ENCODE measurements at places on chromosomes 16 and 17.

- no peak for DNase-seq
Observed at GRCh38 chr17:56909742-56910508, 3.9 kb downstream of the TRIM25 start.

- DNase-seq: no peak
Observed at GRCh38 chr17:49555495-49556222, 20.0 kb upstream of the NXPH3 start.

DNA sequence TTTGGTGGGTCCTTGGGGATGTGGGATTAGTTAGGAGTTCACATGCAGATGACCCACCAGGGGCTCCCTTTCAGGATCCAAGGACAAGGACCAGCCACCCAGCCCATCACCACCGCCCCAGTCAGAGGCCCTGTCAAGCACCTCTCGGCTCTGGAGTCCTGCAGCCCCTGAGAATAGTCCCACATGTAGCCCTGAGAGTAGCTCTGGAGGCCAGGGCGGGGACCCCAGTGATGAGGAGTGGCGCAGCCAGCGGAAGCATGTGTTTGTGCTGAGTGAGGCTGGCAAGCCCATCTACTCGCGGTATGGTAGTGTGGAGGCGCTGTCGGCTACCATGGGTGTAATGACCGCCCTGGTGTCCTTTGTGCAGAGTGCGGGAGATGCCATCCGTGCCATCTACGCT is 2.4 kb downstream of the MON1B start:
- DNase-seq: no peak

GRCh38 chr16:81143921-81144471 is 47.8 kb upstream of the GCSH start:
- no peak for DNase-seq

- no peak for DNase-seq
Observed at GRCh38 chr17:41304091-41304490, 1.4 kb upstream of the KRTAP29-1 start.

- DNase-seq: no peak
Observed at GRCh38 chr17:60471451-60471850, 49.2 kb downstream of the CHCT1 start.

DNA sequence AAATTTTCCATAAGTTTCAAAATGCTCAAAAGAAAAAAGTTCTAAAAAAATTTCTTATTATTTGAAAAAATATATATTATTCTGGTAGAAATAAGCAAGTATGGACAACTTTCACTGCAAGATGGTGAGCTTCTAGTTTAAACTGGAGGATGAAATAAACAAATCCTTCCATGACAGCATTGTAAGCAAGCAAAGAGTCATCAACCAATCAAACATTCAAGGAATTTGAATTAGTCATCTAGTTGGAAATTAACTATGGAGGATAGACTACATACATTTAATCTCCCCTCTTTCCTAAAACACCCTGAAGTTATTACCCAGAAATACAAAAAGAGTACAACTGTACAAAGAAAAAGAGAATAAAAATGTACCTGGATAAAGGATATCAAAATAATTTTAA is 51.0 kb upstream of the IRX5 start:
- DNase-seq: no peak

- DNase-seq: no peak
Observed at GRCh38 chr16:67396159-67397035, 3.1 kb upstream of the TPPP3 start.

DNA sequence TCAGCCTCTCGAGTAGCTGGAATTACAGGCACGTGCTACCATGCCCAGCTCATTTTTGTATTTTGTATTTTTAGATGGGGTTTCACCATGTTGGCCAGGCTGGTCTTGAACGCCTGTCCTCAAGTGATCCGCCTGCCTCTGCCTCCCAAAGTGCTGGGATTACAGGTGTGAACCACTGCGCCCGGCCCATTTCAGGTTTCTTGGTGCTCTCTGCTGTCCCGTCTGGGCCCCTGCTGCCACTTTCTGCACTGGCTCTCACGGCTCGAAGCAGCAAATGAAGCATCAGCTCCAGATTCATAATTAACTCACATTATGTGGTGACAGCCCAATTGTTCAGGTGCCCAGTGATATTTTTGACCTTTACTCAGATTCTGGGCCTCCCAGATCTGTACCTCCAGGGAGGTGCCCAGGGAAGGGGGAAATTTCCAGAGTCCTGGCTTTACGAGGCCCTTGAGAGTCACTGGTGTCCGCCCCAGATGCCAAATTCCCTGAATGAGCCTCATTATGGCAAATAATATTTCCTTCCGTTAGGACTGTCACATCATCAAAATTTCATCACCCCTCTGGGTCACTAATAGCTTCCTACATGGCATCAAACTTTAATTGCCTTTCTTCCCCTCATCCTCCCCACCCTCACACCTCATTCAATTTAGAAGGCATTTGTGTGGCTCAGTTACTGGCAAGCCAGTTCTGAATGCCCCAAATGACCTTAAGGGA is 9.0 kb downstream of the SDK2 start:
- no peak for DNase-seq

DNA sequence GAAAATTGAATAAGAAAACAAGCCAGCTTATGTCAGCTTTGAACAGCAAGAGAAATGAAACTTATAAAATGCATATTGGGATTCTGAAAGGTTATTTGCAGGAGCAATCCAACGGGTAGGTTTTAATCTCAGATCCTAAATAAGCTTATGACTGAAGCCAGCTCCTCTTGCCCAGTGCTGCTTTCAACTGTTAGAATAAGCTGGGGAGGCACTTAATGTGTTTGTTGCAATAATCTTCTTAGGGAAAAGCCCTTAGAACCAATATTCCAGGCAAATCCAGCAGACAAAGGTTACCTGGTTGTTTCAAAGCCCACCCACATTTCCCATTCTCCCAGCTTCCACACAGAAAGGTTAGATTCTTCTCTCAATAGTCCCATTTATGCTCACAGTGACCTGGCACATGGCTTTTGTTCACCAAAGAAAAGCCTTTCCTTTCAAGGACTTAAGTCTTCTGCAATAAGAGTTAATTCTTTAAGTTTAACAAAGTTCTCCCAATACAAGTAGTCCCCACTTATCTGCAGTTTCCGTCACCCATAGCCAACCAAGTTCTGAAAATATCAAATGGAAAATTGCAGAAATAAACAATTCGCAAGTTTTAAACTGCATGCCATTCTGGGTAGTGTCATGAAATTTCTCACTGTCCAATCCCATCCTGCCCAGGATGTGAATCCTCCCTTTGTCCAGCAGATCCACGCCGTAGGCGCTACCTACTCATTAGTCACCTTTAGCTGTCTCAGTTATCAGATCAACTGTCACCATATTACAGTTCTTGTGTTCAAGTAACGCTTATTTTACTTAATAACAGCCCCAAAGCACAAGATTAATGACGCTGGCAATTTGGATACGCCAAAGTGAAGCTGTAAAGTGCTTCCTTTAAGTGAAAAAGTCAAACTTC is 5.9 kb downstream of the TEX2 start:
- no peak for DNase-seq

- no peak for DNase-seq
Observed at GRCh38 chr16:1278477-1278876, 22.6 kb downstream of the TPSD1 start.

GRCh38 chr17:64051153-64051552 is 30.7 kb upstream of the ICAM2 start:
- no peak for DNase-seq

DNA sequence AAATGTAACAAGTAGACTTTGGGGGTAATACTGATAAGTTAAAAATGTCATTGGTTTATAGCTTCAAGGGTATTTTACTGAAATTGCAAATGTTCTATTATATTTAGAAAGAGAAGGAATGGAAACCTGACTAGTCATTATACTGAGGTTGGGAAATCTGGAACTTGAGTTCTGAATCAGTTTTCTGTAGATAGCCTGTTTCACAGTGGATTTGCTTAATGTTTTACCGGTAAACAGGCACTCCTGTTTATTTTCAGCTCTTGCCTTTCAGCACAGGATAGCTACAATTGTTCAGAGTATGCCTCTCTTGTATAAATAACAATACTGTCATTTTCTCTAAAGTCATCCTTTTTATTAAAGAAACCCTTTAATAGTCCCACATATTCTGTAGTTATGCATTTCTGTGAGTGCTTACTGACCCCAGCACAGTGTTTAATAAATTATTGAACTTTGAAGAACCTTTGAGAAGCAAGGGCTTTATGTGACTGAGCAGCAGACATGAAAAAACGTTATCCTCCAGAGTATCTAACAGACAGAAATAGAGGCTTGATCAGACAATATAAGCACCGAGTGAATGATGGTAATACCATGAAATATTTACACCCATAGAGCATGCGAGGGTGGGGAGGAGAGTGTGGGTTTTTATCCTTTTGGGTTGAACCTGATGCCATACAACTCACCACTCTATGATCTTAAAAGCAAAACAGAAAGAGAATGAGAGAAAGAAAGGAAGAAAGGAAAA is 58.2 kb downstream of the FTO start:
- DNase-seq: no peak

DNA sequence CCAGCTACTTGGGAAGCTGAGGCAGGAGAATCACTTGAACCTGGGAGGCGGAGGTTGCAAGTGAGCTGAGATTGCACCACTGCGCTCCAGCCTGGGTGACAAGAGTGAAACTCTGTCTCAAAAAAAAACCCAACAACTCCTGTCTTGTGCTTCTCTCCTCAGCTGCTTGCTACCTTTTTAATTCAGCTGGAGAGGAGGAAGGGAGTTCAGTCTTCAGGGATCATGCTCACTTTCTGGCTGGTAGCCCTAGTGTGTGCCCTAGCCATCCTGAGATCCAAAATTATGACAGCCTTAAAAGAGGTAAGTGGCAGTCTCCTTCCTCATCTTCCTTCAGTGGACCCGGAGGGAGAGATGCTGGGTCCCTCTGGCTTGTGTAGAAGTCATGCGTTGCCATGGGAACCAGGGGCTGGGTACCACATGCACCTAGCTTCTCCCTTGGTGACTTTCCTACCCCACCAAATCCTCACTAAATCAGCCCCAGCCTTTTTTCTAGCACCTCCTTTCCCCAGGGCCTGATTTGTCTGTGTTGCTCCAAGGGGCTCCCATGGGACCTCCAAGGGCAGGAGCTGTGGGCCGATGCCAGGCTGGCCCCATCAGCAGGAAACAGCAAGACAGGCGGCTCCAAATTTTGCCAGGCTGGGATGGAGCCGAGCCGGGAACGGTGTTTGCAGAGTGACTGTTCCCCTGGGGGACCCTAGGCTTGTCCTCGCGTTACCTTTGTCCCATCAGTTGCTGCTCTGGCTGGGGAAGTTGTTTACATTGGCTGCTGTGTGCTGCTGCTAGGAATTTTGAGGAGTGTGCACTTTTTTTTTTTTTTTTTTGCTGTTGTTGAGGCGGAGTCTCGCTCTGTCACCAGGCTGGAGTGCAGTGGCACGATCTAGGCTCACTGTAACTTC is 65.2 kb downstream of the ABCC1 start:
- DNase-seq: no peak

DNA sequence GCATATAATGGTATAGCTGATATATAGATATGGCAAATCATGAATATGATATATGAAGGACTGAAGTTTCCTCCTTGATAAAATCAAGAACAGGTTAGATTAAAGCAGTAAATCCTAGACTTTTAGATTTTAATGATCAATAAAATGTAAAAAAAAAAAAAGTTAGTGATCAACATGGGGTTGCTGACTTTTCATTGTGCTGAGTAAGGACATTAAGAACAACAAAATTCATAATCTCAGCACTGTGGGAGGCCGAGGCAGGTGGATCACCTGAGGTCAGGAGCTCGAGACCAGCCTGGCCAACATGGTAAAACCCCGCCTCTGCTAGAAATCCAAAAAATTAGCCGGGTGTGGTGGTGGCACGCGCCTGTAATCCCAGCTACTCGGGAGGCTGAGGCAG is 10.4 kb upstream of the CHD3 start:
- DNase-seq: no peak

- no peak for DNase-seq
Observed at GRCh38 chr17:13158494-13159240, 140.8 kb upstream of the ELAC2 start.

DNA sequence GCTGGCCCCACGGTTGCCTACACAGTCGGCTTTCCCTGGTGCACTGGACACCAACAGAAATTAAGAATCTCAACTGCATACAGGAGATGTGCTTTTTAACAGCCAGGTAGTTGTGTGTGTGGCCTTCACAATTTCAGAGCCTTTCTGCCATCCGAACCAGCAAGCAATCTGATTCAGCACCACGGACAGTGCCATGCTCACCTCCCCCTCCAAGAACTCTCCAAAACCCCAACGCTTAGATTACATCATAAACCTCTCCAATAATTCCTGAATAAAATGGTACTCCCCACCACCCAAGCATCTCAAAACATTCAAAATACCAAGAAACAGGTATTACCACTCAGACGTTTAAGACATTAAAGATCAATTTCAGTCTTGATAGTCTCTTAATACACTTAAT is 31.8 kb downstream of the USP7 start:
- DNase-seq: no peak

DNA sequence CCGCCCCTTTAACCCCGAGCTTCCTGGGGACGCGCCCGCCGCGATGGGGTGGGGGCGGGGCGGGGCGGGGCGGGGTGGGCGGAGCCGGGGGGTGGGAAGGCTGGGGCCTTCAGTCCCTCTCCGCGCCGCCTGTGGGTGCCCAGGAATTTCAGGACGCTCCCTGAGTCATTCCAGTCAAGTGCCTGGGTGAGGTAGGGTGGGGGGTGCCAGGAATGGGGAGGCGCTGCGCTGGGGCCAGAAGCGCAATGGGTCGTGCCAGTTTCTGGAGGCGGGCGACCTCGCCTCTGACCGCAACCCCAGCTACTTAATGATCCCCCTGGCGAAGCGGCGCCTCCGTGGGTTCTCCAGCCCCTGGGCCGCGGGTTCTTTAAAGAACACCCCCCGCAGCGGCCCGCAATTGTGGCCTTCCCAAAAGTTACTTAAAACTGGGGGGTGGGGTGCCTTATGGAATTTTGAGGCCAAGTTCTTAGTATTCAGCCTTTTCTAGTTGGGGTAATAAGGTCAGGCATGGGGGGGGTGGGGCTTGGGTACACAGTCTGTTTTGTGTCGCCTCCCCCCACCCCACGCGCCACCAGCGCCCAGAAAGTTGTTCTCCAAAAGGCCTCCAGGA is 826 bp upstream of the GSE1 start:
- DNase-seq: no peak

- no peak for DNase-seq
Observed at GRCh38 chr16:30775131-30775391, 11.9 kb downstream of the ZNF629 start.

- no peak for DNase-seq
Observed at GRCh38 chr17:61313461-61314326, 85.9 kb upstream of the TBX2 start.
